ENCODE measurements at places on chromosomes 5 and 9. TPM values are rescaled to one million over a fixed set of nuclear protein-coding genes. Genes with fewer than 3 reads are reported as not detected.

DNA sequence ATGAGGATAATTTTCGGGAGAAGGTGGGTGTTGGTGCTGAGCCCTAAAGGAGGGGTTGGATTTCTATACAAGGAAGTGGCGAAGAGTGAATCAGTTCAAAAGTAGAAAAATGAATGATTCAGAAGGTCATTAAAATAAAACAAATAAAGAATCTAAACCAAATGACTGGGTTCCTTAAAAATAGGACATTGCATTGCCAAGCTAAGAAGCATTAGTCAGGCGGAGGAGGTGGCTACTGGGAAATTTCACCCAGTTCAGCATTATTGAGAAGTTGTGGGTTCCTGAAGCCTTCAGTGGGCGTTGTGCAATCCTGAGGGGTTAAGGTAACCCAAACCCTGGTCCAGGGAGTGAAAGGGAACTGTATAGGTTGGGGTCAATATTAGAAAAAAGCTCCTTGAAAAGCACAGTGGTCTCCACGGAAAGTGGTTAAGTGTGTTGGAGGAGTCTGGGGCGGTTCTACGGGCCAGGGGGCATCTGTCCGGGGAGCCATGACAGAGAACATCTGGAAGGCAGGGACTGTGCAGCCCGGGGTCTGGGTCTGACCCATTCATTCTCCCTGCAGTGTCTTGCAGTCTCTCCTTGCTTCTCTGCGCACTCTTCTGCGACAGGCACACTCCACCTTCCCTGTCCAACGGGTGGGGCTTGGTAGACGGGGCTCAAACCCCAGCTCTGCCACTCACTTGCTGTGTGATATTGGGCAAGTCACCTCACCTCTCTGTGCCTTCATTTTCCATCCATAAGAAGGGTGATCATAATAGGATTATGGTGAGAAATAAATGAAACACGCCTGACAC lies 27.6 kb upstream of the DUSP1 start:
- no peak overlapping the region for H3K27ac ChIP-seq
- DNase-seq = peak; percentile 36
- no peaks in the 10 kb centered on the region for H3K4me1 ChIP-seq
- no peak overlapping the region for H3K4me3 ChIP-seq

DNA sequence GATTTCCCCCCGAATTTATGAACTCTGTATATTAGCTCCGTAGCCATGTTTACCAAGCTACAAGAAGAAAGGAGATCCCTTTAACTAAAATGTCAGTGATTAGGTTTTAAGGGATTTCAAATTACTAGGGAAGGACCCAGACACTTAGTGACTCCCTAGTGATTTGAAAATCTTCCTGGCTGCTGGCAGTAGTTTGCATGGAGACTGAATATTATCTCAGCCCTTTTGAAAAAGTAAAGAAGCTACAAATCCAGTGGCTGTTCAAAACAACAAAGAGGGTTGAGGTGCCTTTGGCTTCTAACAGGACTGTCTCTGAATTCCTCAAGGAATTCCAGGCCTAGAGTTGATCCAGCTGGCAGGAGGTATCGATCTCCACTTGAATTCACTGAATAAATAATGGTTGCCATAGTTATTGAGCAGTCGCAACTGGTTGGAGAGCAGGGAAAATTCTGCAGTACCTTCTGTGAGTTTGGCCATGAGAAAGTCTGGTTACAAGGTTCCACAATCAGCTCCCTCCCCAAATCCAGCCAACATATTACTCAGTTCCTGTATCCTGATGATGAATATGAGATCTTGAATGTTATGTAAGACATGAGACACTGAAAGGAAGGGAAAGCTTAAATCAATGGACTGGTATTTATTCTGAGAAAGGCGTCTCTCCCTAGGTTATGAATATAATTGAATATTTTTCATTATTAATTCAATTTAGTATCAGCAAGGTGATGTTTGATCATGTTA lies 37.7 kb downstream of the NR4A3 start:
- peak; percentile 53 for DNase-seq
- no peaks in the 10 kb centered on the region for H3K27me3 ChIP-seq
- peaks cover 3% of the 10 kb centered on the region for H3K4me1 ChIP-seq
- H3K36me3 ChIP-seq = no peaks in the 10 kb centered on the region
- H3K4me3 ChIP-seq = no peak overlapping the region

Gene SLC31A2
- total RNA-seq = 1.8 TPM

DNA sequence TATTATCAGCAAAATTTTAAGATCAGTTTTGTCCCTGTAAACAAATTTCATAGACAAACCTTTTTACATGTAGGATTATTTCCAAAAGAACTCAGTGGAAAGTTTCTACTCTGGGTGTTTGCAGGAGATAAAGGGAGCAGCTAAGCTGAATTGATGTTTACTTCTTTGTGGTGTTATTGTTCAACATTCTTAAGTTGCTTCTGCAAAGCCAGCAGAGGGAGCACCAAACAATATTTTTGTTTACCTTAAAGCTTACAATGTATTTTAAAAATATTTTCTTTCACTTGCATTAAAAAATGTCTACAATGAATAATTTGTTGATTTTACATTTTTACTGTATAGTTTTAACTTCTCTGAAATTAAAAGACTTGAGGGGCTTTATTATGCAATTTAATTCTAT lies 135.4 kb downstream of the ATG10 start:
- no peak overlapping the region for H3K27ac ChIP-seq
- H3K27me3 ChIP-seq = no peaks in the 10 kb centered on the region
- H3K4me3 ChIP-seq = no peak overlapping the region
- no peaks in the 10 kb centered on the region for H3K36me3 ChIP-seq
- DNase-seq = no peak
- H3K4me1 ChIP-seq = peaks cover 6% of the 10 kb centered on the region

GRCh38 chr9:97136421-97136820 lies 97.5 kb upstream of the CTSV start:
- no peaks in the 10 kb centered on the region for H3K36me3 ChIP-seq
- no peak for DNase-seq
- H3K4me3 ChIP-seq = no peak overlapping the region
- no peaks in the 10 kb centered on the region for H3K27me3 ChIP-seq

- H3K4me1 ChIP-seq = no peaks in the 10 kb centered on the region
- H3K36me3 ChIP-seq = no peaks in the 10 kb centered on the region
- H3K27ac ChIP-seq = no peak overlapping the region
- H3K27me3 ChIP-seq = no peaks in the 10 kb centered on the region
These were observed 47.1 kb downstream of the BRINP1 start for GRCh38 chr9:119322184-119322583.

Gene IQGAP2
- 23.5 TPM for total RNA-seq

Gene F2RL1
- total RNA-seq = 13.4 TPM

Gene ST8SIA4
- 49.4 TPM for total RNA-seq

Gene WDR38
- total RNA-seq = not detected

- H3K4me3 ChIP-seq = no peak overlapping the region
- H3K4me1 ChIP-seq = no peaks in the 10 kb centered on the region
- DNase-seq = peak; percentile 89
- no peaks in the 10 kb centered on the region for H3K36me3 ChIP-seq
- H3K27ac ChIP-seq = no peak overlapping the region
- peaks cover 31% of the 10 kb centered on the region for H3K27me3 ChIP-seq
These were observed 35.2 kb upstream of the PLEKHG4B start for GRCh38 chr5:56561-57290.

- no peak overlapping the region for H3K4me3 ChIP-seq
- DNase-seq = no peak
- H3K27me3 ChIP-seq = no peaks in the 10 kb centered on the region
- no peaks in the 10 kb centered on the region for H3K4me1 ChIP-seq
- no peak overlapping the region for H3K27ac ChIP-seq
- H3K36me3 ChIP-seq = no peaks in the 10 kb centered on the region
These were observed 313.5 kb downstream of the PRDM9 start for GRCh38 chr5:23820765-23821471.

Gene PCSK5
- total RNA-seq = 3.5 TPM

Gene PRLR
- 7.3 TPM for total RNA-seq

DNA sequence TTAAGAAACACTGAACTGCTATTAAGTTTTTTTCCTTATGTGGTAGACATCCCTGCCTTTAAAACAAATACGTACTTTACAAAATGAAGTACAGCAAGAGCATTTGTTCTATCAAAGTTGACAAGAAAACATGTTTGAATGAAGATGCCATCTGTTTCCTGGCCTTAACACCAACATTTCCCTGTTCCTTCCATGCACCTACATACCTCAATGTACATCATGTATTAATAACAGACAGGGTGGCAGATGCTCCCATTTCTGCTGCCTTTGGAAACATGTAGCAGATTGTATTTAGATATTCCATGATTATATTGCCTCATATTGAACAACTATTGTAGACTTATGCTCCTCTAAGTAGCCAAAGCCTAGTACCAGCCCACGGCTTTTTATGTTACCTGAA lies 104.4 kb downstream of the PJA2 start:
- H3K36me3 ChIP-seq = no peaks in the 10 kb centered on the region
- no peak overlapping the region for H3K27ac ChIP-seq
- DNase-seq = no peak
- H3K4me3 ChIP-seq = no peak overlapping the region

DNA sequence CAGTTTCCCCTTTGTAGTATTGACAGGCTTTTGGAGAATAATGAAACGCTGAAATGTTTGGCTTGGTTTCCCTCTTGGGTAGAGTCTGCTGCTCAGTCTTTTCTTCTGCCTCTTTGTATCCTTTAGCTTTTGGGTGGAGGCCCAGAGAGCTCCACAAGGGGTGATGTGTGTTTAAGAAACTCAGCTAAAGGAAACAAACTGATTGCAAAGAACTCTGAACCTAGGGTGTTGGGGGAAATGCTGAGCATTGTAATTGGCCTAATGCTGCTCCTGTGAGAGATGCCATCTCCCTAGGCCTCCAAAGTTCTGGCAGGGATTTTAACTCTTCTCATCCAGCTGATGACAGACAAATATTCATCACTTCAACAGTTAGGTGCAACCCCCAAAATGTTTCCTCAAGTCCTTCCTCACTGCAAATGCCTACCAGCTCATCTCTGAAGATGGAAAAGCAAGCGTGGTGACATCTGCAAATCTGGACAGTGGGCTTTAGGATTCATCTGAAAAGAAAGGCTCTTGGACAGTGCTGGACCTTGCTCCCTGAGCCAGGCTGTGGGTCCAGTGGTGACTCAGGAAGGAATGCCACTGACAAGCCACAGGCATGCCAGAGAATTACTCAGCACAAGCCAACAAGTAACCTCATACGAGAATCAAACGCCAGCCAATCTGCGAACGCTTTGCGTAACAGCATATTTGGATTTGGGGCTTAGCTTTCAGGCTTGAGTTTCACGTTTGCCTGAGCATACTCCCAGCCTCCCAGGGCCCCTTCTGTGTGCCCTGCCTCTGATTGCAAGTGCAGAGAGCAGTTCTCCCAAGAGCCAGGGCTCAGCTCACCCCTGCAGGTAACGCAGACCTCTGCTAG lies 30.5 kb upstream of the ZSWIM6 start:
- DNase-seq = peak; percentile 69
- H3K27ac ChIP-seq = no peak overlapping the region
- H3K4me1 ChIP-seq = peaks cover 24% of the 10 kb centered on the region
- no peaks in the 10 kb centered on the region for H3K36me3 ChIP-seq

- H3K27ac ChIP-seq = peak overlapping the region; percentile 39
- no peaks in the 10 kb centered on the region for H3K27me3 ChIP-seq
- no peak overlapping the region for H3K4me3 ChIP-seq
- H3K36me3 ChIP-seq = no peaks in the 10 kb centered on the region
- H3K4me1 ChIP-seq = no peaks in the 10 kb centered on the region
These were observed 341.8 kb downstream of the MAN2A1 start for GRCh38 chr5:110031402-110032140.

DNA sequence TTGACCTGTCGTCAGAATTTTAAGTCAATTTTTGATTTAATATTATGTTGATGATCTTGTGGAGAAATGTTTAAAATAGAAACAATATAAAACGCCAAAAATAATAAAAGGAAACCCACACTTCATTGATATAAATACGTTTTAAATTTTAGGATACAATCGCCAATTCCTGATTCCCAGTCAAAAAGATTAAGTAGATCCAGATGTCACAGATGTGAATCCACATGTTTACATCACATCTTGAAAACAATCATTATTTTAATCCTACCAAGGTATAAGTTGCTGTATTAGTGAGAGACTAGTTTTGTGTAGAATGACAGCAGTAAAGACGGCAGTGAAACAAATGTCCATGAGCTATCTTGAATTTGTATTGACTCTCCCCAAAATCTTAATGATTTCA lies 4.9 kb downstream of the TAS2R1 start:
- H3K27ac ChIP-seq = no peak overlapping the region
- DNase-seq = no peak
- no peaks in the 10 kb centered on the region for H3K27me3 ChIP-seq

Gene TYRP1
- 0.57 TPM for total RNA-seq

- H3K36me3 ChIP-seq = peaks cover 65% of the 10 kb centered on the region
- no peak overlapping the region for H3K27ac ChIP-seq
- peak overlapping the region; percentile 64 for H3K4me3 ChIP-seq
These were observed 41.3 kb downstream of the ROR2 start for GRCh38 chr9:91908746-91909145.

DNA sequence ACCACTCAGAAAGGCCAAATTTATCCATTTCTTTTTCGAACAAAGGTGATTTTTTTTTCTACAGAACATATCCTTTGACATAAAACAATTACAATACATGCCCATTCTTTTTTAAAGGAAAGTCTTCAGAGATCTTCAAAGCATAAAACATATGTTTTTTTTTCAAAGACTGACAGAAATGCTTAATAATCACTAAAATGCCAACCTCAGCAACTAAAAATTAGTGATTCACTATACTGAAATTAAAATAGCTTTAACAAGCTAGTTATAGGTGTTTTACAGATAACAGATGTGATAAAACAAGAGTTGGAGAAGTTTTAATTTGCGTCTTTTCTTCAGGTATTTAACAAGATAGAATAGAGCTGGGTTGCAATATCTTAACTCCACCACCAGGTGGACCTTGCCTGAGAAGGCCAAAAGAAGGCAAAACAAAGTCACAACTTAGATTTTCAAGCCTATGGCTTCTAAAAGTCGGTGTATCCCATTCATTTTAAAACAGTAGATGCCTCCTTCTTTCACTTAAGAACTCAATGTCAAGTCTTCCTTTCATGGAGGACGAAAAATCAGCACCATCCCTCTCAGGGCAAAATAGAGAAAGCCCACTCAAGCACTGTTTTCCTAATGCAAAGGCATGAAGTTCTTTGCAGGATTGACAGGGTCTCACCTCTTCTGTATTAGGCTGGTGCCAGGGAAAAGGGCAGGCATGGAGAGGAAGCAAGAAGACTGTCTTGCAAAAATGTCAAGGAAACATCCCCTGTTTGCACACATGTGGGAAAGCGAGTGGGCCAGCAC lies 31.1 kb upstream of the CPLX2 start:
- H3K27ac ChIP-seq = no peak overlapping the region
- no peak for DNase-seq
- no peaks in the 10 kb centered on the region for H3K36me3 ChIP-seq
- H3K4me1 ChIP-seq = no peaks in the 10 kb centered on the region

- peaks cover 16% of the 10 kb centered on the region for H3K27me3 ChIP-seq
- H3K27ac ChIP-seq = no peak overlapping the region
- no peaks in the 10 kb centered on the region for H3K4me1 ChIP-seq
- no peaks in the 10 kb centered on the region for H3K36me3 ChIP-seq
- no peak for DNase-seq
These were observed 27.2 kb downstream of the C9orf152 start for GRCh38 chr9:110180511-110181434.

Data from endodermal cell (in vitro differentiated cells).